ENCODE measurements at places on chromosomes 3 and 15. TPM values are rescaled to one million over a fixed set of nuclear protein-coding genes. Genes with fewer than 3 reads are reported as not detected.
A peak's percentile ranks its signal among the peaks of the same experiment; 100 is the strongest.

DNA sequence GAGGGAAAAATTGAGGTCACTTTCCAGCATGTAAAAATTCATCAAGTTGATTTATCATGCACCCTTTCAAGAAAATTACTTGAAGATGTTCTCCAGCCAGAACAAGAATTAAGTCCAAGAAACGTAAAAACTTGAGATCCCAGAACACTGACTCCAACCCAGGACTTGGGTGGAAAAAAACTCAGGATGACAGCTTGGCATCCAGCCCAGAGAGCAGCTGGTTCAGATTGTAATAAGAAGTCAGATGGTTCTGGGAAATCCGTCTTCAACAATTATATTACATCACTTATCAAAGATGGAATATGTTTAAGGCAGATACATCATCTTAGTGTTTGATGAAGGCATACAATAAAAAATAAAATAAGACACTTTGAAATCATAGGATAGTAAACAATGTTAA, 23.0 kb upstream of the DNAJC13 start:
- no peak for ATAC-seq

GRCh38 chr3:138786788-138787271, 47.9 kb downstream of the PIK3CB start:
- peak; percentile 80 for ATAC-seq

- ATAC-seq: no peak
Observed at GRCh38 chr3:143978263-143978631, 6.6 kb downstream of the DIPK2A start.

The ACKR2 gene
- 1.1 TPM for total RNA-seq

The IL17RD gene
- 2.4 TPM for total RNA-seq

Measured in esophagus mucosa (tissue), 1 donor.